M059J (cell line): ENCODE measurements at places on chromosomes 2 and 18.

DNA sequence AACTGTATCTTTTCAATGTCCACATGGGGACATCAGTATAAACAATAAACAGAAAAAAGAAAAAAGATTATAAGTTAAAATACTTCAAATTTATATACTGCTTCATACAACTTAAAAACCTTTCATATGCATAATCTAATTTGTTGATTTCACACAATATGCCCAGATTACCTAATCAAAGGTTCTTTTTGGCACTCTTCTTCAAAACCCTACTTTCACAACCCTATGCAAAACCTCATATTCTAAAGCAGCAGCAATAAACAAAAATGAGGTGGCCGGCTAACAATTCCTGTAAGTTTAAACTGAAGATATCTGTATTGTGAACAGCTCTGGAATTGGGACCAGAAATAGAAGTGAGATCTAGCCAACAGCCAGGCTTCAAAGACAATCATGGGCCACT lies 28.6 kb downstream of the STK17B start:
- no peak for DNase-seq

GRCh38 chr2:186459009-186459408 lies 27.1 kb upstream of the ZC3H15 start:
- peak; percentile 24 for DNase-seq

- DNase-seq, result no peak
Measured at GRCh38 chr2:37059841-37060240, 24.3 kb downstream of the HEATR5B start.

DNA sequence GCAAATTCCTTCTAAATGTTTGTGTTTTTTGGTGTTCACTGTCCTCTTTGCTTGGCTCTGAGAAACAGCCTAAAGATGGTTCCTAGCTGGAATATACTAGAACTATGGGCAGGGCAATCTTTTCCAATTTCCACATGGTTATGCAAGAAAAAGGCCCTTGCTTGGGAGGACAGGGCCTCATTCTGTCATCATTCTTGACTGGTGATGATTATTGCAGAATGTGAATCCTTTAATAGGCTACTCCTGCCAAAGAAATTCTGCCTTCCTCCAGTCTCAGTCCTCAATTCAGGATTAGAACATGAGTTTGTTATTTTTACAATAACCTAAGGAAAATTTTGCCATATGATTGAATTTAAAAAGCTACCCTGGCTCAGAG lies 218.7 kb downstream of the HNMT start:
- DNase-seq, result no peak

DNA sequence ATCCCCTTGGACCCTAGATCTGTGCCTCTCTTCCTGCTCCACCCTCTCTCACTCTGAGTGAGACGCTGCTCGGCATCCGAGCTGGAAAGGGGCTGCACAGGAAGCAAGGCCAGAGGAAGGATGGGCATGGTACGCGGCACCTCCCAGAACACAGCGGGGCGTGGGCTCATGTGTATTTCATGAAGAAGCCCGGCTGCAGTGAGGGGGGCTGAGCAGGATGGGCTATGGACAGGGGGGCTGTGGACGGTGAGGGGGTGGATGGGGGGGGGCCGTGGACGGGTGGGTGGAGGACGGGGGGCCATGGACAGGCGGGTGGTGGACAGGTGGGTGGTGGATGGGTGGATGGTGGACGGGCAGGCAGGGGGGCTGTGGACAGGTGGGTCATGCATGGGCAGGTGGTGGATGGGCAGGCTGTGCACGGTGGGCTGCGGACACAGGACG lies 28.5 kb downstream of the SLC66A2 start:
- no peak for DNase-seq

- no peak for DNase-seq
Measured at GRCh38 chr2:6864923-6865345, 773 bp downstream of the CMPK2 start.

- DNase-seq, result no peak
Measured at GRCh38 chr18:21054252-21054821, 57.3 kb downstream of the ROCK1 start.

GRCh38 chr18:5574843-5575242 lies 31.0 kb upstream of the EPB41L3 start:
- DNase-seq, result no peak

DNA sequence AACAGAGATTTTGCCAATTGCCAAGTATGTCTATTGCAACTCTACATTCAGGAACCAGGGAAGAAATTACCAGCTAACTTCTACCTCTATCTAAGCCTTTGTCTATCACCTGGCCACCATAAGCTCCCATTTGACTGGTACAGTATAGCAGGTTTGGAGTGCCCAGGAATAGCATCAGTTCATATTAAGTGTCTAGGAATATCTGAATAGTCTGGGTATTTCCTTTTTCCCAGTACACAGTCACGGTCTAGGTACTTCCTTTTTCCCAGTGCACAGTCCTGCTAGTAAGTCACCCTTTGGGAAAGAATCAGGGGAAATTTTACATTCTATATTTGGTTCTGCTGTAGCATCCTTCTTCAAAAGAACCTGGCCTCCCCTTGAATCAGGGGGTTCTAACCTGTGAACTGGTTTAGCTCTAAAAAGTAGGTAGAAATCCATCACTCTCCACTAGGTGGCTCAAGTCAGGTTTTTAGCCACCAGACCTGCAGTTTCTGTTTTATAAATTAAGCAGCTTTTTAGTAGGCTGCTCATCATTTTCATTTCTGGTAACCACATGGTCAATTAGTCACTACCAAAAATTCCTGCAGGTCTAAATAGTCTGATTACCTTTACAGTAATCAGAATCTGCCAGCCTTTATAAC lies 49.3 kb upstream of the DNAJC10 start:
- peak; percentile 44 for DNase-seq

GRCh38 chr2:152635635-152636298 lies 81.5 kb downstream of the PRPF40A start:
- DNase-seq, result peak; percentile 53

- no peak for DNase-seq
Measured at GRCh38 chr18:63206433-63207142, 113.0 kb downstream of the BCL2 start.

DNA sequence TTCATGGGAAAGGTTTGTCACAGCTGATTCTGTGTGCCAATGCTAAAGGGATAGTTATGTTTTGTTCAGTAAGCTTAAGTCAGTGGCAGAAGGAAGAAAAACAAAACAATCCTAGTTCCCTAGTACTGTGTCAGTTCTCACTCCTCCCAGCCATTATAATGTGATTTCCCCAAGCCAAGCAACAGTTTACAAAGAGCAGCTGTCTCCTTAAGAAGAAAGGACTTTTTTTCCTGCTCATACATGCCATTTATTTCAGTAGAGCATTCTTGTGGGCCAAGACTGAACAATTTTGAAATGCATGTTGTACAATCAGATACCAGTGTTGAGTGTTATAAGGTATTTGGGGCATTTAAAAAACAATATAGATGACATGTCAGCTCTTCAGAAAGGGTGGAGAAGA lies 52.1 kb downstream of the NEMP2 start:
- no peak for DNase-seq

- DNase-seq, result peak; percentile 73
Measured at GRCh38 chr2:8148260-8149006, 533.4 kb upstream of the ID2 start.

- DNase-seq, result no peak
Measured at GRCh38 chr2:12704378-12704777, 12.4 kb upstream of the TRIB2 start.

GRCh38 chr2:162230761-162231160 lies 12.5 kb downstream of the FAP start:
- DNase-seq, result no peak

- DNase-seq, result peak; percentile 68
Measured at GRCh38 chr2:193556766-193557470, 1362.2 kb upstream of the TMEFF2 start.

DNA sequence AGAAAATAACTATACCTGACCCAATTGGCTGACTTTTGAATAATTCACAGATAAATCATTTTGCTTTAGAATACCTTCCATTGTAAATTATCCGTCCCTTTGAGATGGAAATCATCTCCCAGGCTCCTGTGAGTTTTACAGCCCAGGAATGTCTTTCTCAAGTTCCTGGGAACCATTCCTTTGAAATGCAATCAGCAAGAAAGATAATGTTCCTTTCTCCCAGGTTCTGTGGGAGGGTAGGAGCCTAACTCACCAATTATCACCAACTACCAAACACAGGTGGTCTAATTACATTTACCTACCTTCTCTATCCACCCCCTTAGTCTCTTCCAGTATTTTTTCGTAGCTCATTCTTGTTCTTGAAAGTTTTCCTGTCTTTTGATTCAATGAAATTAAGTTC lies 1016.0 kb downstream of the SOCS6 start:
- DNase-seq, result no peak

DNA sequence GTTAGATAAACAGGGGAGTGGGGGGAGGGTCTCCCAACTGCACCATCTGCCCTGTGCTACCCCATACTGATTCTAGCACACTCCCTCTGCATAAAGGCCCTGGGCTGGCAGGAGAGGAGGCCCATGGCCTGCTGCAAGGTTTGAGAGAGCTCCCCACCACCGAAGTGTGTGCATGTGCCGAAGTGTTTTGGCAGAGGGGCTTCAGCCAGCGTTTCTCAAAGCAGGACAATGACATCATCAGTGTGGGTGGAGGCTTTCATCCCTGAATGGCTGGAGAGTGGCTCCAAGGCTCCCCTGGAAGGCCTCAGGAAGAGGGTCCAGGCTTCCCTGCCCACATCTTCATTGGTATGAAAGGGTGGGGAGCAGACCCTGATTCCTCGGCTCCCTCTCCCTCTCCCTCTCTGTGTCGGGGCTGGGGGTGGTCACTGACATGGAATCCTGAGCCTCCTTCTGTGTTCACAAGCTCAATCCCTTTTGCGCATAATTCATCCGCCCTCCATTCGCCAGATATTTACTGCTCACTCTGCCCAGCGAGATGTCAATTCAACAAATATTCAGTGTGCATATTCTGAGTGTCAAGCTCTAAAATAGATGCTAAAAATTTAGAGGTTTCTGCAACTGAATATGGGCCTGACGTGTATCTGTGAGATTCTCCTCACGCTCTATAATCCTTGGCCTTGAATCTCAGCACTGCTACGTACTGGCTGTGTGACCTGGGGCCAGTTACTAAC lies 122.1 kb downstream of the CELF4 start:
- no peak for DNase-seq

- DNase-seq, result no peak
Measured at GRCh38 chr18:4658804-4659203, 203.7 kb upstream of the DLGAP1 start.

GRCh38 chr2:105517814-105518705 lies 119.2 kb upstream of the FHL2 start:
- peak; percentile 88 for DNase-seq

- DNase-seq, result no peak
Measured at GRCh38 chr2:158217593-158217992, 115.9 kb downstream of the UPP2 start.

GRCh38 chr2:232299927-232300674 lies 78.5 kb upstream of the ALPP start:
- no peak for DNase-seq

- DNase-seq, result no peak
Measured at GRCh38 chr2:24412812-24413211, 52.5 kb upstream of the ITSN2 start.

- DNase-seq, result no peak
Measured at GRCh38 chr2:164943289-164943688, 12.0 kb downstream of the SLC38A11 start.

DNA sequence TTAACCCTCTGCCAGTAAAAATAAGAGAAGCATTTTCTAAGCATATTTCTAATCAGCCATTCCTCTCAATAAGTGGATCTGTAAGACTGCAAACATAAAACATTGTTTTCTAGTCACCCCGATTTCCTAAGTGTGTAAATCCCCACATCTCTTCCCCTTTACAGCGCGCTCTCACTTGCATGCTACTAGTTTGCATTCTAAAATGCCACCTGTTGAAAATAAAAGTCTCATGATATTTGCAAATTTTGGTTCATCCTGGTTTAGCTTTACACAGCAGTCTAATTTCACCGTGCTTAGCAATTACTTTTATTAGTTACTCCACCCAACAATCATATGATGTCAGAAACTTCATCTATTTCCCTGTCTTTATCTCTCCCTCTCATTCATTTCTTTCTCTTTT lies 1230.7 kb upstream of the ZEB2 start:
- no peak for DNase-seq

GRCh38 chr2:128690431-128690830 lies 371.8 kb upstream of the HS6ST1 start:
- DNase-seq, result no peak

DNA sequence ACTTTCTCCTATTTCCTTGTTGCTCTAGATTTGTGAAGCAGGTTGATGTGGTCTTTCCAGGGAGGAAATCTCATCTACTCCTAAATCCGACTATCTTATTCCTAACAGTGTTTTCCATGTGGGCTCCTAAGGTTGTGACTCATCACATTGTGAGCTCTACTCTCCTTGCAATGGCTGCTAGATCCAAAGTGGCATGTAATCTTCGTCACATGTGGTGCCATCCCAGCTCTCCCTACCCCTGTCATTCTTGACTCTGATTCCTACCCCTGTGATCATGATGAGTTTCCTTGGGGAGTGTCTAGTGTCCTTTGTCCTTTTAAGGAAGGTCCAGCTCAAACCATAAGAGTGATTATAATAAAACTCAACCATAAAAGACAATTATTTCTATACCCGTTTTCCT lies 47.3 kb upstream of the GULP1 start:
- DNase-seq, result peak; percentile 63

DNA sequence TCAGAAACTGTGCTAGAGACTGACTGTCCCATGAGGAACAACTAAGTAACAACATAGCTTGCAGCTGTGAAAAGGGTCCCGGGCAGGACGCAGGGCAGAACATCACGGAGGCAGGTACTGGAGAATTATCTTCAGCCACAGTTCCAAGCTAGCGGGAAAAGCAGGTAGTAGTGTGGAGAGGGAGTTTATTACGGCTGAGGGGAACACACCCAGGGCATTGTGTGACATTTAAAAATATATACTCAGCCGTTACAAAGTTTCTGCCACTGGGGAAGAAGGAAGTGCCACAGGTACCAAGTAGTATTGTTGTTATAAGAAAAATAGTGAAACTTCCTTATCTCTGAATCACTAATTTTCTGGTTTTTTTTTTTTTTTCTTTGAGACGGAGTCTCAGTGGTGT lies 179.6 kb downstream of the LAMA1 start:
- no peak for DNase-seq

GRCh38 chr2:19120941-19121750 lies 237.3 kb downstream of the OSR1 start:
- peak; percentile 96 for DNase-seq

GRCh38 chr2:235951493-235951892 lies 216.7 kb downstream of the GBX2 start:
- DNase-seq, result peak; percentile 47

DNA sequence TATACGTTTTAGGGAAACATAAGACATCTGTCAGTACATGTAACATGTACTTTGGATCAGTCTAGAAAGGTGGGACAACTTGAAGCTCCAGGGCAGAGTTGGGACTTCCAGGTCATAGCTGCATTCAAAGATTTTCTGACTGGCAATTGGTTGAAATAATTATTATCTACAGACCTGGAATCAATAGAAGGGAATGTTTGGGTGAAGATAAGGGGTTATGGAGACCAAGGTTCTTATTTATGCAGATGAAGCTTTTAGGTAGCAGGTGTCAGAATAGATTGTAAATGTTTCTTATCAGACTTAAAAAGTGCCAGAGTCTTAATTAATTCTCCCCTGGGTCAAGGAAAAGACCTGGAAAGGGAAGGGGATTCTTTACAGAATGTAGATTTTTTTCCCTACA lies 19.8 kb downstream of the RPIA start:
- no peak for DNase-seq

GRCh38 chr2:30139131-30139870 lies 7.5 kb upstream of the YPEL5 start:
- DNase-seq, result no peak

GRCh38 chr2:238499731-238500580 lies 73.2 kb downstream of the ASB1 start:
- DNase-seq, result no peak

GRCh38 chr18:37259711-37260110 lies 305.9 kb downstream of the CELF4 start:
- no peak for DNase-seq
